ENCODE measurements at places on chromosomes 5 and 9. TPM values are rescaled to one million over a fixed set of nuclear protein-coding genes. Genes with fewer than 3 reads are reported as not detected.

The CCNO gene
- total RNA-seq = 1.7 TPM

The ANKRD34B gene
- not detected for total RNA-seq

The CNTNAP3 gene
- 20.0 TPM for total RNA-seq

The GABRA1 gene
- total RNA-seq = not detected

The PCDH1 gene
- total RNA-seq = 10.9 TPM

The SPAAR gene
- total RNA-seq = 0.70 TPM

The OR1Q1 gene
- total RNA-seq = not detected

The NPR3 gene
- total RNA-seq = 315 TPM

GRCh38 chr9:130239363-130239695, 26.2 kb upstream of the HMCN2 start:
- DNase-seq = peak; percentile 34

GRCh38 chr5:31269259-31269658, 75.8 kb downstream of the CDH6 start:
- no peak for DNase-seq

DNA sequence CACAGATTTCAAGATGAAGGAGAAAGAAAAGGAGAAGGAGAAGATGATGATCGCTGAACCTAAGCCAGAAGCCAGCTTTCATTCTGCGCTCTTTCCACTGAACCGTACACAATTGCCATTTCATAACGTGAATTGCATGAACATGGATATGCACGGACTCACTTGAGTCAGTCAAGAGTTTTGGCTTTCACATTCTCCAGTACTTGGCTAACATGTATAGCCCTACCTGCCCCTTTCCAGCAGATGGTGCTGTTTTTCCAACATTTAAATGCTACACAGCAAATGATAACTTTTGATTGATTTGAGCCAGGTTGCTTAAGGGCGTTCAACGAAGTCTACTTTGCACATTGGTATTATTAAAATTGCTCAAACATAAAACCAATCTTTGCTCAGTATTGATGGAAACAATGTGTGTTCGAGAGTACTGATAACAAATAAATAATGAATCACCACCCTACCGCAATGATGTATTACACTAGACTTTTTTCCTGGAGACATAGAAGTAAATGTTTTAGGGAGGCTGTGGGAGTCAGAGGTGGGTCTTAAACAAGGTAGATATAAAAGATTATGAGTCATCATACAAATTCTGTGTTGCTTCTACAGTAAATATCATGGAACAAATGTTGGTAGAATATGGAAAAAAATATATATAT, 196.4 kb downstream of the TRPM3 start:
- no peak for DNase-seq

DNA sequence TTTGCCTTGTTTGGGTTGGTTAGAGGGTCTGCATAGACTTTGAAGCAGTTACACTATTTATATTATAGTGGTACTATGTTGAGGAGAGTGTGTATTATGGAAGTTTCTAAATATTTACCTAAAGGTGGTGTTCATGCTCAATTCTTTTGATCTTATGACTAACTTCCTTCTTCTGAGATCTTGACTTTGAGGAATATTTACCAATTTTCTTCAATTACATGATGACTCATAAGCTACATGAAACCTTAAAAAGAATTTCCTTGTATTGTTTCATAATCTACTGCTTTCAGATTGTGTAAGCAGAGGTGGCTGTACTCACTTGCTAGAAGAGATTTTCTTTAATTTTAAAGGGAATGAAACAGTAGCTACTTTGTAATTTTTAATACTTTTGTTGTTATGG, 276.1 kb downstream of the TAF11L14 start:
- DNase-seq = no peak

- DNase-seq = no peak
These were observed 3.7 kb downstream of the LCN9 start for GRCh38 chr9:135666534-135667462.

DNA sequence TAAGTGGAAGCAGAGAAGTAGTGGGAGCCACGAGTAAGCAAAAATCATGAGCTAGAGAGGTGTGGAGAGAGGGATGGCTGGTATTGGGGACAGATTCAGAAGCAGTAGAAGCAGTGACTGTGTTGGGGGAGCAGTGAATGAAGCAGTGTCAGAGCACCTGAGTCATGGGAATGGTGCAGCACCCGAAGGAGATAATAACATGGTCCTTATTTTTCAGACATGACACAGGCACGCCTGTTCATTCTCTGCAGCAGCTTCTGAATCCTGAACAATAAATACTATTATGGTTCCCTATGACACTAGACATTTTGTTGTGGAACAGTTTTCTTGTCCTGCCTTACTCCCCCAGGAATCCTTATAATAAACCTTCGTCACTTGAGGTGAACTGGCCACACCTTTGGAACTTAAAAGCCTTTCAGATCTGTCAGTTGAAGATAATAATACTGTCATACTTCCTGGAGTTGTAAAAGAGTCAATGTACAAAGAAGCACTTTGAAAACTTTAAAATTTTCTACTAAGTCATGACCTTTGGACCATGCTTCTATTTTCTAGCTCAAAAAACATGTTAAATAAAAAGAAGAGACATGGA, 7.0 kb upstream of the RASA1 start:
- no peak for DNase-seq

- DNase-seq = no peak
These were observed 715 bp downstream of the LCN8 start for GRCh38 chr9:136757328-136757727.

DNA sequence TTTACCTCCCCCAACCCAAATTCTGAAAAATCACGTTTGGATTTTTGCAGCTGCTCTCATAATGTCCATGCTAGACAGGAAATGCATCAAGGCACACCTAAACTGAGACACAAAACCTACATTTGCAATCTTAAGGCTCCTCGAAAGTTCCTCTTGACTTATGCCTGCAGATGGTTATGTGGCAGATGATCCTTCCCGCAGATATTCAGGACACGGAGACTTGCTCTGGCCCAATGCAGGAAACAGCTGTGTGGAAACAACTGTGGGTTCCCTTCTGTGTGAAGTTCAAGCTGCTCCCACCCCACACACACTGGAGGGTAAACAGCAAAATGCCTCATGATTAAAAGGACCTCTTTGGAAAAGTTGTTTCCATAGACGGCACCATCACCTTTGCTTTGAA, 253.8 kb downstream of the EBF1 start:
- DNase-seq = no peak

GRCh38 chr5:175572886-175573285, 85.0 kb upstream of the HRH2 start:
- DNase-seq = no peak

DNA sequence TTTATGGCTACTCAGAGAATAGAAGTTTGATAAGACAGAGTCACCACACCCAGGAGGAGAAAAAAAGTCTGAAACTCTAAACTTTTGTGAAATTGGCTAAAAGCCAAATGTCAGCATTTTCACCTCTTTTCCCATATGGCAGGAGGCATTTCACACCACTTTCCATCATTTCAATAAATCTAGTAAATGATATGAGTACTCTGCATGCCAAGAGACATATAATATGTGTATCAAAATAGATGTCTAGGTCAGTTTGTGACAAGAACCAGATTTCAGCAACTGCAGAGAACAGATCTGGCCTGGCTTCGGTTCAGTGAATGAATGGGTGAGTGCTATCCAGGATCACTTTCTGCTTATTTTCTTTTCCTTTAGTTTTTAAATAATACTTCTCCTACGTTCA, 470.8 kb downstream of the ENC1 start:
- no peak for DNase-seq

GRCh38 chr5:15571618-15572017, 71.6 kb downstream of the FBXL7 start:
- DNase-seq = no peak

DNA sequence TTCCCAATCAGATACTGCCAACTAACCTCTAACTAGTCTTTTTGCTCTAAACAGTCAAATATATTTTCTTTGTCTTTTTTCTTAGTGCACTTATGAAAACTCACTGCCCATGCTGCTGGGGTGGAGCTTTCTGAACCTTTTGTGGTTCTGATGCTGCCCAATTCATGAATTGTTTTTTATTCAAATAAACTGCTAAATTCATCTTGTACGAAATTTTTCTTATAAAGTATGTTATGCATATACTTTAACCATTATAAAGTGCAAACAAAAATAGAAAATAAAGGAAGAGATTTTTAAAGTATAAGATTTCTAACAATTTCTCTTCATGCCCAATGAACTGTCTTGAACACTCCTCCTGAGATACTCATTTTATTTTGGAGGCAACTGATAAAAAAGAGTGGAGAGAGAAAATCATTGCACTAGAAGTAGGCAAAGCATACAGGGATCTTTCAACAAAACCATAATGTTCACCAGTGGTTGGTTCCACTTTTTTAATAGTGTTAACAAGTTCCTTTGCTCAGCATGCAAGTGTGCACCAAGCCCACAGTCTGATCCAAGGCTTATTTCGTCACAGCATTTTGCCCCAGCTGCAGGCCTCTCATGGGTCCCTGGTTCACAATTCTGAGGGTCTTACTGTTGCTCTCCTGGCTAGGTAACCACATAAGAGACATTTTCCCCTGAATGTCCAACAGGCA, 6.2 kb upstream of the FYB1 start:
- no peak for DNase-seq

DNA sequence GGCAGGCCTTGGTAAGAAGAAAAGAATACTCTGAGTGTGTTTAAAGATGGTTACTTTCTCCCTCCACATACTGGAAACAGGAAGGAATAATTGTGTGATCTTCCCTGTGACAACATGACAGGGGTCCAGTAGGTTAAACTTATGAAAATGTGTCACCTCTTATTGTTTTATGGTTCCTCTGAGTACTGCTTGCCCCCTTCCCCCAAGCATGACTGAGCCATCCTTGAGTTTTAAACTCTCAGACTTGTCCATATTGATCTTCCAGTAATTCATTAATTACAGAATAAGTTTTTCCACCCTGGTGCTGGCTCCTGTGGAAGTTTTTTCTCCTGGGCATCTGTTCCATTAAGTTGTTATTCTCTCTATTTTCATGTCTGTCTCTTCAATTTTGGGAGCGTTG, 95.8 kb downstream of the CNTLN start:
- DNase-seq = no peak

GRCh38 chr9:34456746-34457145, 1.6 kb downstream of the FAM219A start:
- DNase-seq = no peak

GRCh38 chr5:149206524-149207141, 65.0 kb upstream of the AFAP1L1 start:
- DNase-seq = no peak

DNA sequence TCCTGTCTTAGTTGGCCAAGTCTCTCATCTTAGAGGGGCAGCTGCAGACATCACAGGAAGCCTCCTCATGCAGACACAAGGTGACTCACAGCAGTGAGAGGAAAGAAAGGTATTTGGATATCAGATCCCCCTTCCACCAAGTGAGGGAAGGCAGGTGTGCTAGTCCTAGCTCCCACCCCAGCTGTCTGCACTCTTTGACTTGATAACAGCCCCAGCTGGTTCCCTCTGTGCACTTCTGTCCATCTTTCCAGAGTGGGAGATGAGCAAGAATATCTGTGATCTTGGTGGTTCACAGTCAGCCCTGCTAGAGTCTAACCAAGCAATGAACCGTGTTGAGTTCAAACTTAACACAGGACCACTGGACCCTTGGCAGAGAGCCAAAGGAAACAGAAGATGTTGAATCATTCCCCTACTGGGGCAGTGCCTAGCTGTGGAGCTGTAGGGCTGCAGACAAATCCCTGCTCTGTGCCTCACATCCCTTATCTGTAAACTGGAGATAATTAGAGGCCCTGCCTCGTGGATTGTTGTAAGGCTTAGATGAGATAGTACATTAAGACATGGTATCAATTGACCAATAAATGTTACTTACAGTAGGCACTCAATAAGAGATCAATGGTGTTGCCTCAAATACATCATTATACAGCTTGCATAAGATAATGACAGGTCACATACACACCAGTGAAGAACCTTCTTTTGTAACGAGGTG, 39.1 kb downstream of the SH3RF2 start:
- no peak for DNase-seq

GRCh38 chr9:77486968-77487367, 161.2 kb downstream of the GNA14 start:
- DNase-seq = no peak

DNA sequence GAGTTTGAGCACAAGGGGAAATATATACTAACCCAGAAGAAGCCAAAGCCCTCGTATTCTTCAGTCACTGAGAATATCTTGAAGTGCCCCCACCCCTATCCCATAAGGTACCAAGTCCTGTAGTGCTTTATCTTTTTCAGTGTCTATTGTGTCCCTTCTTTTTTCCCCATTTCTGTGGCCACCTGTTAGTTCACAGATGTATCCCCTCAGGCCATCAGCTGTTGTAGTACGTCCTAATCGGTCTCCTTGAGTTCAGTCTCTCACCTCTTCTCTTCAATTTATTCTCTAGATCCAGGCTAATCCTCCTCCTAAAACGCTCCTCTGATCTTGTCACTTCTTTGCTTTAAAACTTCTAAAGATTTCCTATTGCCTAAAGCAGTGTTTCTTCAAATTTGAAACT, 10.4 kb downstream of the RGS7BP start:
- DNase-seq = no peak

DNA sequence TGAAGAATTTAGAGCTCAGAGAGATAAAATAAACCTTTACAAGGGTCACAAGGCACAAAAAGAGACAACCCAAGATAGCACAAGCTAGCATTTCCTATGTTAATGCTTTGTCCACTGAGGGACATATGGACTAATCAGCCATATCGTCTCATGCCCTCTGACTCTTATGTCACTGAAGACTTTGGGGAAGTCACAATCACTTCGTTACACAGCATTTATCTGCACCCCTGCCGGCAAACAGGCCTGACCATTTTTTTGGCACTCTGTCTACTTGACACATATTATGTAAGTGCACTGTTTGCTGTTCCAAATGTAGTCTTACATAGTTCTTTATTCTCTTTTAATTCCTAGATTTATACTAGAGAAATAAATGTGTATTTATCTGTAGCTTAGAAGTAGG, 13.9 kb upstream of the BNC2 start:
- no peak for DNase-seq

GRCh38 chr9:69168709-69169217, 5.3 kb upstream of the TJP2 start:
- no peak for DNase-seq

- DNase-seq = no peak
These were observed 69.4 kb downstream of the LMNB1 start for GRCh38 chr5:126846344-126846743.

- DNase-seq = no peak
These were observed 576 bp downstream of the KIAA1958 start for GRCh38 chr9:112487008-112487798.

DNA sequence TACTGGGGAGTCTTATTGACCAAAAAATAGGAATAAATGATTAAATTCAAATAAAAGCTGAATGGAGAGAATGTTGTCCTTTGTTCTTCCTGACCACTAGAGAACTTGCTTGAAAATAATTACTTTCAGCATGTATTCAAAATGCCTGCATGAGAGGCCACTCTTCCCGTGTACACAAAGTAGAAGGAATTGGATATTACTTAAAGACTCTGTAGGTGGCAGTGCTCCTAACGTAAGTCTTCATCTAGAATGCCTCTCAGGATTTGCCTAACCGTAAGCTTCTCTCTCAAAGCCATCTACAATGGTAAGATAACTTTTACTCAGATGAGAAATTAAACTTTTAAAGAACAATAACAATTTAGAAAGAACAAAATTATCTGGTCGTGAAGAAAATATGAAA, 620.0 kb upstream of the CCNG1 start:
- no peak for DNase-seq
